A673 (cell line): ENCODE measurements at places on chromosomes 2 and 18.

- no peak overlapping the region for H3K4me3 ChIP-seq
- H3K4me1 ChIP-seq = peaks cover 57% of the 10 kb centered on the region
- DNase-seq = no peak
- no peaks in the 10 kb centered on the region for H3K27me3 ChIP-seq
- peaks cover 7% of the 10 kb centered on the region for H3K36me3 ChIP-seq
Observed at GRCh38 chr18:2982022-2982421, 30.9 kb downstream of the LPIN2 start.

DNA sequence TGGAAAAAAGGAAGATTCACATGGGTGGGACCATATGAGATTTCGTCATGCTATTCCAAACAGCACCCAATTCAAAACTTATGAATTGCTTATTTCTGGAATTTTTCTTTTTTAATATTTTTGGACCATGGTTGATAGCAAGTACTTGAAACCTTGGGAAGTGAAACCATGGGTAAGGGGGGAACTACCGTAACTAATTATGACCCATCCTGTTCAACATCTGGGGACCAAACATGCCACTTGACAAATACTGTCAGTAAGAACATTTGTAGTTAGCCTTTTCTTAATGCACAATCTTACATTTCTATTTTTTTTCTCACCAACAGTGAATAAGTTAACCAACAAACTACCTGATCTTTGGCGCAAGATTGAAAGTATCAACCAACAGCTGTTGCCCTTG is 105.7 kb upstream of the TTC39C start:
- DNase-seq = no peak
- H3K36me3 ChIP-seq = no peaks in the 10 kb centered on the region
- H3K27ac ChIP-seq = no peak overlapping the region
- H3K4me3 ChIP-seq = no peak overlapping the region

GRCh38 chr2:109129356-109129920 is 433 bp downstream of the SH3RF3 start:
- no peaks in the 10 kb centered on the region for H3K36me3 ChIP-seq
- H3K27me3 ChIP-seq = peaks cover 68% of the 10 kb centered on the region

GRCh38 chr18:76255070-76255683 is 239.9 kb downstream of the ZNF516 start:
- no peak for DNase-seq
- H3K27me3 ChIP-seq = peaks cover 11% of the 10 kb centered on the region
- H3K4me1 ChIP-seq = no peaks in the 10 kb centered on the region
- no peaks in the 10 kb centered on the region for H3K36me3 ChIP-seq
- H3K27ac ChIP-seq = no peak overlapping the region
- no peak overlapping the region for H3K4me3 ChIP-seq

DNA sequence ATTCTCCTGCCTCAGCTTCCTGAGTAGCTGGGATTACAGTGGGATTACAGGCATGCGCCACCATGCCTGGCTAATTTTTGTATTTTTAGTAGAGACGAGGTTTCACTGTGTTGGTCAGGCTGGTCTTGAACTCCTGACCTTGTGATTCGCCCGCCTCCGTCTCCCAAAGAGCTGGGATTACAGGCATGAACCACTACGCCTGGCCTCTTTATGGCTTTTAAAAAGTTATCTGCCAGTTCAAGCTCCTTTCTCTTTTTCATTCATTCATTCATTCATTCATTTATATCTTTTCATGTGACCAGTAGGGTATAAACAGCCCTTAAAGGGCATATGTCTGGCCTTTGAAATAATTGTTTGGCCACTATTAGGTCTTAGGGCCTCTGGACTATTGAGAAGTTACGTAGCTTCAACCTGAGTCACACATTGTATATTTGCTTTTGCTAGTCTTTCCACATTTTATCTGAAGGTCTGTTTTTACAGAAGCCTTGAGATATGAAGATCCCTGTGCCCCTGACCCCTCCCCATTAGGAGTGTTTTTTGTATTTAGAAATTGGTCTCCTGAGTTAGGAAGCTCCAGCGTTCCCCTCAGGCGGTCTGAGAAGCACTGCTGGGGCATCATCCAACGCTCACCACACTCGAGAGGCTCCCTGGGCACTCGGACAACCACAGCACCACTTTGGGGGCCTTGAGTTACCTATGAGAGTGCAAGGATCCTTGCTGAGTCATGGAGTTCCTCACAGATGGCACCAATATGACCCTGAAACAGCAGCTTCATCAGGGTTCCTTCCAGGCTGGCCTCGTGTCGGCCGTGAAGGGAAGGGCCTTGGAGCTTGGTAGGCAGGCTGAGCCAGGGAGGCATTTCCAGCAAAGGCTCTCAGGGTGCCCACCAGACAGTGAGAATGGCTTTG is 21.8 kb downstream of the FZD5 start:
- H3K4me3 ChIP-seq = no peak overlapping the region
- DNase-seq = no peak
- no peak overlapping the region for H3K27ac ChIP-seq
- H3K27me3 ChIP-seq = no peaks in the 10 kb centered on the region

- no peak for DNase-seq
- H3K27me3 ChIP-seq = peaks cover 2% of the 10 kb centered on the region
- H3K36me3 ChIP-seq = no peaks in the 10 kb centered on the region
- no peak overlapping the region for H3K27ac ChIP-seq
- no peak overlapping the region for H3K4me3 ChIP-seq
- H3K4me1 ChIP-seq = no peaks in the 10 kb centered on the region
Observed at GRCh38 chr2:234514873-234515638, 18.2 kb upstream of the ARL4C start.

- DNase-seq = no peak
- H3K27ac ChIP-seq = no peak overlapping the region
- no peak overlapping the region for H3K4me3 ChIP-seq
- H3K4me1 ChIP-seq = no peaks in the 10 kb centered on the region
Observed at GRCh38 chr2:234162861-234163260, 112.4 kb downstream of the SPP2 start.

DNA sequence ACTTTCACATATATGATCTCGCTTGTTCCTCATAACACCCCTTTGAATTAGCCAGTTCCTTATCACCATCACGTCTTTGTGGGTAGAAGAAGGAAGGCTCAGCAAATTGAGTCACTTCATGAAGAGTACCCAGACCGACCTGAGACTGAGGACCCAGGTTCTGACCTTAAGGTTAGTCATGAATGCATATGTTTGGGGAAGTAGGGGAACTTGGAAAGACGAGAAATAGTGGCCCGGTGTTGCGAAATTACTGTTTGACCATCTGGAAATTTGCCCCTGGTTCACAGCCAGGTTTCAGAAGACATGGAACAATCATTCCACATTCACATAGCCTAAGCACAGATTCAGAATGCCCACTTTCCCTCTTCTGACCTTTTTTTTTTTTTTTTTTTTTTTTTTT is 59.8 kb downstream of the MEIS1 start:
- H3K36me3 ChIP-seq = peaks cover 34% of the 10 kb centered on the region
- no peak overlapping the region for H3K27ac ChIP-seq
- no peak overlapping the region for H3K4me3 ChIP-seq
- H3K4me1 ChIP-seq = peaks cover 64% of the 10 kb centered on the region
- DNase-seq = no peak

- no peak overlapping the region for H3K27ac ChIP-seq
- no peak for DNase-seq
- H3K27me3 ChIP-seq = no peaks in the 10 kb centered on the region
- no peaks in the 10 kb centered on the region for H3K4me1 ChIP-seq
- H3K4me3 ChIP-seq = no peak overlapping the region
Observed at GRCh38 chr2:106978647-106979046, 92.7 kb upstream of the ST6GAL2 start.

GRCh38 chr2:177075254-177075653 is 137.3 kb upstream of the HNRNPA3 start:
- no peak overlapping the region for H3K27ac ChIP-seq
- no peak for DNase-seq
- no peak overlapping the region for H3K4me3 ChIP-seq

DNA sequence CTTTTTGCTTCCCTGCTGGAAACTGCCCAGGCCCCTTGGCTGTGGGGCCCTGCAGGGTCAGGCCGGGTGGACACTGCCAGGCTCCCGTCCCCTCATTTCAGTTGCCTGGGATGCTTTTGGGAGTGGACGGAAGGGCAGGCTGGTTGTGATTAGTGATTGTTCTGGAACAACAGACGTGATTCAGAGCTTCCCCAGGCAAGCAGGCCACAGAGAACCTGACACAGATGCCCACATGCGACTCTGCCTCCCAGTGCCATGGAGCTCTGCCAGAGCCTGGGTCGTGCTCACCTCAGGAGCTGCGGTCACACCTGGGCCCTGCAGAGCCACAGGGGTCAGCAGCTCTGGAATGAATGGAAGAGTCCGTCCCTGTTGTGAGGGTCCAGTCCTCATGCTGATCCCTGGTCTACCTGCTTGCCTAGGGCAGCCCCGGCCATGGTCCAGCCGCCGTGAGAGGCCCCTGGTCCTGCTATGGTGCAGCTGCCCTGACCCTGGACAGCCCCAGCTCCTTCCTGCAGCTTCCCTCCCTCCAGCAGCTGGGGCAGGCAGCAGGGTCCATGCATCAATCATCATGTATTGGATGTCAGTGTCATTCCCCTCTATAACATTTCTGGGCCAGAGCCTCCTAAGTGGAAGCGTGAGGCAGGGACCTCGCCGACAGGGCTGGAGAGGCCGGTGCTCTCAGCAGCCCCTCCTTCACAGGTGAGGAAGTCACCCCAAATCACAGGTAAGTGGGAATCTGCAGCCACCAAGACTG is 518.6 kb upstream of the MYT1L start:
- no peak overlapping the region for H3K4me3 ChIP-seq
- no peaks in the 10 kb centered on the region for H3K27me3 ChIP-seq
- no peaks in the 10 kb centered on the region for H3K36me3 ChIP-seq
- DNase-seq = no peak
- H3K4me1 ChIP-seq = peaks cover 10% of the 10 kb centered on the region

GRCh38 chr2:172246649-172247048 is 143.9 kb upstream of the DLX2 start:
- H3K27me3 ChIP-seq = no peaks in the 10 kb centered on the region
- no peaks in the 10 kb centered on the region for H3K36me3 ChIP-seq
- no peaks in the 10 kb centered on the region for H3K4me1 ChIP-seq
- no peak for DNase-seq
- H3K4me3 ChIP-seq = no peak overlapping the region
- no peak overlapping the region for H3K27ac ChIP-seq

DNA sequence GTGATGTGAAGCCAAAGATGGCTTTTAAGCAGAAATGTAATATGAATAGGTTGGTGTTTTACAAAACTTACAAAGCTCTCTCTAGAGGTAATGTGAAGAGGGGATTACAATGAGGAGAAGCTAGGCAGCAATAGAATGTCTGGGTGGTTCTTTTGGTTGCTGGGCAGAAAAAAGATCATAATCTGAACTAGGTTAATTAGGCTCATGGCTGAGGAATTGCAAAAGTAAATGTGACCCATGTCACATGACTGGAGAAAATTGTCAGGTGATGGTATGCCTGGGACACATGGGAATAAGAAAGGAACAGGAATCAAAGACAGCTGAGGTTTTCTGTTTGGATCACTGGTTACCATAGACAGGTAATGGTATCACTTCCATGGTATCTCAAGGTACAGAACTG is 7.5 kb upstream of the RIT2 start:
- H3K36me3 ChIP-seq = no peaks in the 10 kb centered on the region
- no peak overlapping the region for H3K27ac ChIP-seq
- H3K4me1 ChIP-seq = no peaks in the 10 kb centered on the region
- no peak overlapping the region for H3K4me3 ChIP-seq
- DNase-seq = no peak
- peaks cover 3% of the 10 kb centered on the region for H3K27me3 ChIP-seq

- no peak for DNase-seq
- H3K4me1 ChIP-seq = no peaks in the 10 kb centered on the region
- H3K4me3 ChIP-seq = no peak overlapping the region
- no peak overlapping the region for H3K27ac ChIP-seq
- H3K36me3 ChIP-seq = no peaks in the 10 kb centered on the region
- no peaks in the 10 kb centered on the region for H3K27me3 ChIP-seq
Observed at GRCh38 chr2:25548601-25549000, 124.8 kb downstream of the DTNB start.

DNA sequence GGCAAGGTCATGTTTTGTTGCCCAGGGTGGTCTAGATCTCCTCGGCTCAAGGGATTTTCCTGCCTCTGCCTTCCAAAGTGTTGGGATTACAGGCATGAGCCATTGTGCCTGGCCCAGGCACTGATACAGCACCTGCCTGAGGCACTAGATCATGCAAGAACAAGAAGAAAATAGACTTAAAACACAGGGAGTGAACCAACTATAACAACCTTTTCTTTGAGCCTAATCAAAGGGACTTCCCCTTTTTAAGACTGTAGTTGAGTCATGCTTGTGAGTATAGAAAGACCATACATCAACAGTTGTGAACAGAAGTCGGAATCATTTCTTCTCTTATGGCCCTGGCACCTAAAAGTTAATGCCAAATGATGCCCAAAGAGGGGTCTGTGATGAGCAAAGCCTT is 47.9 kb upstream of the MAPRE2 start:
- DNase-seq = no peak
- no peaks in the 10 kb centered on the region for H3K36me3 ChIP-seq
- no peak overlapping the region for H3K4me3 ChIP-seq
- H3K27ac ChIP-seq = no peak overlapping the region
- H3K4me1 ChIP-seq = no peaks in the 10 kb centered on the region
